Stimulated activated CD8-positive, alpha-beta memory T cell treated with anti-CD3 and anti-CD28 coated beads, Interleukin-7, amount 100 ng/mL, for 1 hour (primary cell): ENCODE measurements at places on chromosomes 1 and 21.

- DNase-seq: no peak
Measured at GRCh38 chr1:99768104-99768503, 1.7 kb upstream of the FRRS1 start.

- DNase-seq: no peak
Measured at GRCh38 chr1:15390667-15391066, 19.0 kb upstream of the EFHD2 start.

DNA sequence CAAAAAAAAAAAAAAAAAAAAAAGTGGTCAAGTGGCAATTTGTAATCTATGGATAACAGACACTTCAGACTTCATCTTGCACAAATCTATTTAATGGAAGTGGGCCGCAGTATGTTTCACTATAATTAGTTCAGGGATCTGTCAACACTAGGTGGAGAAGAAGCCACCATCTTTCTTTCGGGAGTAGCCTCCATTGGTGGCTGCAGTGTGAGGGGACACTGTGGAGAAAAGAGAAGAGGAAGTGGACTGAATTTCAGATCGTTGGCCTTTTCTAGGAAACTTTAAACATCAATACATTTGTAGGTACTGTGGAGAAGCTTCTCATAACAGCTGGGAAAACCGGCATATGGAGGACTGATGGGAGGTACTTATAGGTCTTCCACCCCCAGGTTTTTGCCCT is 8.0 kb upstream of the ELAPOR1 start:
- no peak for DNase-seq

DNA sequence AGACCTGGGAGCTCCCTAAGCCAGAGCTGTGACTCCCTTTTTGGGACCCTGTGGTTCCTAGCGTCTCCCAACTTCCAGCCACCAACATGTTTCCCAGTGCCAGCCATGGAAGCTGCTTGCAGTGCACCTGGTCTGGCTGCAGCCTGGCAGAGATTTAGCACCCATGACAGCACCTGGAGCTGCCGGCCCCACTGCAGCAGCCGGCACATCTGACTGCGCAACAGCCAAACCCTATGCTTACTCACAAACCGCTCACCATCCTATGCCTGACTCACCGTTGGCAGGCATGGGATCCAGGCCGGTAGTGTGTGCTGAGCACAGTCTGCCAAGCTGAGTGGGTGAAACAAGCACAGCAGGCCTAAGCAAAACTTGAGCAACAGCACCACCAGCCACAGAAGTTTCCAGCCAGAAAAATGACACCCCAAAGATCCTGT is 435.9 kb upstream of the PRMT6 start:
- DNase-seq: no peak

GRCh38 chr1:38028105-38028591 is 15.6 kb downstream of the UTP11 start:
- no peak for DNase-seq

- DNase-seq: no peak
Measured at GRCh38 chr1:110339407-110340206, 430 bp downstream of the RBM15 start.

- no peak for DNase-seq
Measured at GRCh38 chr1:115090540-115090939, 1.2 kb upstream of the TSPAN2 start.
